ENCODE measurements at places on chromosomes 2 and 18.
A peak's percentile ranks its signal among the peaks of the same experiment; 100 is the strongest.

DNA sequence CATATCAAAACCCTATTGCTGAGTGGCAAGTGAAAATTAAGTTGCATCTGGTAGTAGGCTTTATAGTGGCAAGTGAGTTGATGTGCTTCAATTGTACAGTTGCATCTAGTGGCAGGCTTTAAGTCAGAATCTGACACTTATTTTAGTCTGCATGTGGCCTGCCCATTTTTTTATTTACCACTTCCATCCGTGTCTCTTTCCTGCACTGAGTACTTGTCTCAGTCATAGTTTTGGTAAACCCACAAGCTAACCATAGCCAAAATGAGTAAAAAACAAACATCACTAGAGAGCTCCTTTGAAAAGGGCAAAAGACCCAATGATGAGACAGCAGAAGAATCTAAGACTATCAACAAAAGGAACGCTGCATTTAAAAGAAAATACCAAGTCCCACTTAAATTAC lies 96.0 kb upstream of the CRACDL start:
- no peak for DNase-seq

DNA sequence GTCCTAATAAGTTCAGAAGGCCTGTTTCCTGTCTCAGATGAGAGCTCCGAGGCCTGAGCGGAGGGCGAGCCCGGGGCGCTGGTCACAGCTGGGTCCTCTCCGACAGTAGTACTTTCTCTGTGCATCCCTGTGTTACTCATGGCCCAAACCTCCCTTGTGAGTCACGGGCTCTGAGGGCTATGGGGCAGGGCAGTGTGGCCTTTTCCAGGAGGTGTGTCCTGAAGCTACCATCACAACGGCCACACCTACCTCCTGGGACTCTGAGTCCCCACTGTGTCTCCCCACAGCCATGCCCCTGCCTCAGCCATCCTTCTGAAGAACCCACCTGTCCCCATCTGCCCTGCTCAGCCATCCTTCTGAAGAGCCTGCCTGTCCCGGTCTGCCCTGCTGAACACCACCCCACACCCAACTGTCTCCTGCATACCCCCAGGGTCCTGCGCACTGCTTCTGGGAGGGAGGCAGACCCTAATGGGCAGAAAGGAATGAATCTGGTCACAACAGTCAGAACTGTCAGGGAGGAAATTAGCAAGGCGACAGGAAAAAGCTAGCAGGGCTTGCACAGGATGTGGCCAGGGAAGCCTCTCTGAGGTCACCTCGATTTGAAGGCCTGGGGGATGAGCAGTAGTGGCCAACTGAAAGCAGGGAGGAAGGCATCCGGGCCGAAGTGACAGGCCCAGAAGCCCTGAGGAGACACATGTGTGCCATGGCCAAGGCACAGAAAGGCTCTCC lies 145.4 kb upstream of the RIOK3 start:
- no peak for DNase-seq

GRCh38 chr2:127373362-127374083 lies 14.3 kb downstream of the MAP3K2 start:
- DNase-seq, result no peak

DNA sequence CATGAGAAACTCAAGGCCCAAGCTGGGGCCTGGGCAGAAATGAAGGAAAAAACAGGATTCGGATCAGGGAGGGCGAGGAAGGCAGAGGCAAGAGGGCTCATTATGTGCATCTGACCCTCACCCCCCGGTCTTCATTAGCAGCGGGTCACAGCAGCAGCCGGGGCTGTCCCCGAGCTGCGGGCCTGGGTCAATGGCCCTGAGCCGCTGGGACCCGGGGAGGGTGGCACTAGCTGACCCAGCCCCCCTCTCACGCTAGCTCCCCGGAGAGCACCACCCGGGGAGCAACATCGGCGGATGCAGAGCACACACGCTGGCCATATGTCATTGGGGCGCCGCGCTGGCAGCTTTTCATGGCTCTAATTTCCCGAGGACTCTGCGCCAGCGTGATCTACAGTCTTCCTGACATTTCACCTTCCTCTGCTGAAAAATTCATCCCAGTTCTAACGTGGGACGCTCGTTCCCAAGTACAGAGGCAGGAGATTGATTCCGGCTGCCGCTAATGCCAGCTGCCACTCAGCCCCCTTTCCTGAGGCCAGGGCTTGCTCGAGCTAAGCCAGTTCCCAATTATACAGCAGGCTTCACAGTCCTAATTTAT lies 63.7 kb downstream of the EIPR1 start:
- no peak for DNase-seq

DNA sequence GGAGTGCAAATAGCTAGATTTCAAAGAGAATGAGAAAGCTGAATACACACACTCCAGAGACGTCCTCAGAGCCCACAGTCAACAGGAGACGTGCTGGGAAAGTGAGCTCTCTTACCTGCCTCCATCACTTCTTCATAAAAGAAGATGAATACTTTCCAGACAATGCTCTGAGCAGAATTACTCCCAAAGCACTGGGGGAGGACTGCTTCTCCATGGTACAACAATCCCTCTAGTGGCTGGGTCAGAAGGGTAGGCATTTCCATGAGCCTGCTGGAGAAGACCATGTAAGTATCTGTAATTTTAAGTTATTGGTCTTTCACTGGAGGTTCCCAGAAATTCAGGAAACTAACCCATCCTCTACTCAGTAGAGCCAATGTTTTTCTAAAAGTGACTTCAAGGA lies 190.3 kb downstream of the RBM43 start:
- no peak for DNase-seq

DNA sequence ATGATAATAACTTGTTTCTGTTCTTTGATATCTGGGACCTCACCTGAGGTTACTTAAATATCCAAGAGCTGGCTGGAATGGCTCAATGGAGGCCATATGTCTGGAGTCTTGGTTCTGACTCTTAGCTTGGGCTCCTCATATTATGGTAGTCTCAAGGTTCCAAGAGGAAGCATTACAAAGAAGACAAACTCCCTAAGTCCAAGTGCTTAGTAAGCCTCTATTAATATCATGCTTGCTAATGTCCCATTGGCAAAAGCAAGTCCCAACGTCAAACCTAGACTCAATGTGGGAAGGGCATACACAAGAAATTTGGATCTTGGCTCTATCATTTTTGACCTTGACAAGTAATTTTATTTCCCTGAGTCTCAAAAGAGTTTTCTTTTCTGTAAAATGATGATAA lies 49.2 kb upstream of the SPOPL start:
- no peak for DNase-seq

- DNase-seq, result peak; percentile 17
These were observed 139.9 kb upstream of the ZEB2 start for GRCh38 chr2:144659731-144660275.

GRCh38 chr2:197577446-197577845 lies 61.6 kb downstream of the MOB4 start:
- no peak for DNase-seq

DNA sequence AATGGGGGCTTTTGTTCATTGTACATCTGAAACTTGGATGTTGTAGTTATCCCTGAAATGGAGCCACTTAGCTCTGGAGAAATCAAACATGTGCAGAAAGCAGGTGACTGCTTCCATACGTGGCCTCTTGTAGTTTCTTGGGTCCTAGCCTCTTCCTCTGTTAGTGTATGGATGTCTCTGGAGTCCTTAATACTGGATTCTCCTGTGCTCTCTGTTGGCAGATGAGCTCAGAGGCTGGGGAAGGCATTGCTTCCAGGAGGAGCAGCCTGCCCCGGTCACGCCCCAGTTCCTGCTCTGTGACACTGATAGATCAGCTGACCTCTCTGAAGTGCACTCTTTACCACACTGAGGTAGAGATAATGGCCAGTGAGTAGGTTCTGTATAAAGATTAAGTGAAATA lies 176.2 kb downstream of the LDLRAD4 start:
- DNase-seq, result no peak

DNA sequence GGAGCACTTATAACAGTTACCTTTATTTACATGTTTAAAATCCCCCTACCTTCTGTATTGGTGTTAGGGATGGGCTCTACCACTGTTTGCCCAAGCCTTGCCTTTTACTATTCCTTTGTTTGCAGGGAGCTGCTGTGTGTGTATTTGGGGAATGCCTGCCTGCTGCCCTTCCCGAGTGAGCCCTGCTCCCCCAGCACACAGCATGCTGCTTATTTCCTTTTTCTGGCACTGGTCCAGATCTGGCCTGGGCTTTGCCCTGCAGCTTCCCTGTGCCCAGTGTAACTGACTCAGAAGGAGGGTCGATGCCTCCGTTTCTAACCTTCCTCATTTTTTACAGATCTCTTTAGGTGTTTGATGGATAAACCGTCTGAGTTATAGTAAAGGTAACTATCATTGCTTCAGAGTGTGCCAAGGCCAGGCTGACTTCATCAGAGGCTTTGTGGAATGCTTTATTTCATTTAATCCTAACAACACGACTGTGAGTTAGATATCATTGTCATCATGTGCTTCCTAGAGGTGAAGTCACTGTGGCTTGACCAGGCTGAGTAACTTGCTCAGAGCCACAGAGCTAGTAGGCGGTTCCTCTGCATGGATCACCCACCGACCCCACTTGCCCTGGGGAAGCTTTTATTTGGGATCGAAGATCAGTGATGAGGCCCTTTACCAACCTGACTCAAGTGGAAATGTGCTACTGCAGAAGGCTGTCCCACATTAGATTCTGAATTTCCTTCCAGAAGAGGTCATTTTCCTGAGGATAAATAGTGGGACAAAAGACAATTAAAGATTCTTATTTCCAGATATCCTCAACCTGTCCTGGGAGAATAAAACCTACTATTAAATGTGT lies 238.8 kb downstream of the ZNF407 start:
- no peak for DNase-seq

DNA sequence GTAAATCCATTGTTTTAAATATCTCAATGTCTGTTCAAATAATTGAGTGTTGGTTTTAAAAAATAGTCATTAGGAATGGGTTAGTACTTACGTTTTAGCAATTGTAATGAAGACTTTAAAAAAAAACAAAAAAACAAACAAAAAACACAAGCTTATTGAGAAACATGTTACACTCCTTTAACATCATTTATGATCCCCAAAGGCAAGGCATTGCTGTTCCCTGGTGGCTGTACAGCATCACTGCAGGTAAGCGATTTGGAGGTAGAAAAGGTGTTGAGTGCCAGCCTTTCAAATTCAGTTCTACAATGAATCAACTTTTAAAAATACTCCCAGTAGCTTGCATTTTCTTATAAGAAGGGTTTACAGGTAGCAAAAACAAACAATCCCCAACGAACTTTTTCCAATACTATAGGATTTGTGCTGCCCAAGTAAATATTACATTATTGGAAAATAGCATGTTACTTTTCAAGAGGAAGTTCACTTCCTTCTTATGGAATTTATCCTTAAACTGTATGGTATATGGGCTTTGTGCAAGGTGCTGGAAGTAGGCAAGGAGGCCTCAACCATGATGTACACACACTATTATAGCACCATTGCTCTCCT lies 27.5 kb downstream of the CNRIP1 start:
- peak; percentile 3 for DNase-seq

DNA sequence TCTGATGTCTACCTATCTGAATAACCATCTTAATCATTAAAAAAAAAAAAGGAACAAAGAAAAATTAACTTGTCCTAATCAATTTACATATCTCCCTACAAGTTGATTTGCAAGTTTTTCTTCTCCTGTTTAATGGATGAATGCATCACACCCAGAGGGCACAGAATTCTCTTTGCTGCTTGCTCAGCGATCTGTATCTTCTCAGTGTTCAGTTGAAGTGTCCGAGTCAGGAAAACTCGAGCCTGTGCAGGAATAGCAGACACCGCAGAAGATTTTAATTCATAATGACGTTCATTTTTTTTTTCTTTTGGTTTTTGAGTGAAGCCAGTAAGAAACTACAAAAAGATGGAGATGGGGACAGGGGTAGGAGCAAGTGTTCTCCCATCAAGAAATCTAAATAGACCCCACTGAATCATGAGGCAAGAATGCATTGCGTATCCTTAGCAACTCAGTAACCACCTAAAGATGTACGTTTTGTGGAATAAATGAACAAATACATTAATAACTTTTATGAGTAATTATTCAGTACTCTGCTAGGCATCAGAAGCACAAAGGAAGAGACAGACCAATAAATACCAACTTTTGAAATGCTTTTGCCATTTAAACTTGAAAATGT lies 675.5 kb downstream of the LRP1B start:
- DNase-seq, result no peak

DNA sequence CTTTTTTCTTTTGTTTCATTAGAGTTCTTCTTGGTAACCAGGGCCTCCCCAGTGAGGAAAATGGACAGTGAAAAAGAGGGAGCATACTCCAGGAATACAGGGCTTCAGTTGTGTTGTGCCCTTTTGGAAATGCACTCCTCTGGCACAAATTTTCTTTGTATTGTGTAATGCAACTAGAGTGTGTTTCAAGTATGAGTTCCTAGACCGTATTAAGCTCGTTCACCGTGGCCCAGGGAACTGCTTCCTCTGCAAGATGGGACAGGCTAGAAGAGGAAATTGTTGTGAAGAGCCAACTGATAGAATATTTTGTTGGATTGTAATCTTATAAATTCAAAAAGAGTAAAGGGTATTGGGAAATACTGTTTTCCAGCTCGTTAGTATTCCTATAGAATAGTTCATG lies 137.2 kb upstream of the TTC39C start:
- DNase-seq, result no peak

- peak; percentile 21 for DNase-seq
These were observed 17.0 kb upstream of the CIDEA start for GRCh38 chr18:12236934-12237832.

- no peak for DNase-seq
These were observed 125.3 kb downstream of the ANTXR1 start for GRCh38 chr2:69138247-69138772.

DNA sequence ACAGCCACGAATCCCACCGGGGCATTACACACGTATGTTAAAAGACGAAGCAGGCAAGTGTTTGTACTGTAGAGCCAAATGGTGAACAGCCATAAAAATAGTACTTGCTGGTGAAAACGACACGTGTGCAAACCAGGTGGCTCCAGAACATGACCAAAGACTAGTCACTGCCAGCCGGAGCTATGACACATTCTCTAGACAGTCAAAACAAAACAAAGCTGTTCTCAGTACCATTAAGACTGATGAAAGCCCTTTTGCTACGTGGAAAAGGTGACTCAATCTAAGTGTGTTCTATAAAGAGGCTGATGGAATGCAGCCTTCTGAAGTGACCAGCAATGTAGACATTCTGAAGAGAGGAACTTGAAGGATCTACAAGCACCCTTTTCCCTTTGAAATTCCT lies 367.7 kb upstream of the NETO1 start:
- no peak for DNase-seq

DNA sequence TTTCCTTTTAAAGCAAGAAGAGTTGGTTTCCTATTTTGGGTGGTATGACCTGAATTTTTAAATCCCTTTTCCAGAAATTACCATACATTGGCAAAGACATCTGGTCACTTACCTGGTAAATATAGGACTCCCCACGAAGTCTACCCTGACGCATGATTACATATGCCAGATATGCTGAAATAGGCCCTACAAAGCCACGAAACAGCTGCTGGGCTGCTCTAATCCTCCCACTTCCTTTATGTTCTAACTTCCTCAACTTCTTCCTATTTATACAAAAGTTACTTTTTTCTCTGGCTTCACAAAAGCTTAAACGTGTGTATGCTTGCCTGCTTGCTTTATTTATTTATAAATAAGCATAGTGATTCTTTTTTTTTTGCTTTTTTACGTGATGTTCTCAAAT lies 186.0 kb upstream of the EPHA4 start:
- DNase-seq, result no peak

- DNase-seq, result no peak
These were observed 140.6 kb downstream of the CNTNAP5 start for GRCh38 chr2:124165698-124166097.
